Eye (tissue), 1 donor: ENCODE measurements at places on chromosomes 11 and 22.

GRCh38 chr11:4019891-4020290 lies 74.7 kb upstream of the RRM1 start:
- peak; percentile 39 for DNase-seq

DNA sequence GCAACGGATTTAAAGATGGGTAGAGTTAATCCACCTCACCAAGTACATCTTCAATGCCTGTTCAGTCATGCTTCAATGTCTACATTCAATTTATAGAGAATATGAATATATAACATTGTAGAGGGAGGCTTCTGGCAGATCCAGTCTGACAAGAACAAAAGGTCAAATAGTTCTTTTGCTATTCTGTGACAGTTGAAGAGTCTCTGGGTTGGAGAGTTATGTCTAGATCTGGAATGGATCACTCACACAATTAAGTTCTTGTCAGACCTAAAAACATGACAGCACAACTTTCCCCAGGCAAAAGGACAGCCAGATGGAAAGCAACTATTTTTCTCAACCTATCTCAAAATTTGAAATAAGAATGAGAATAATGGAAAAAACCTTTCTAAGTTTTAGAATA lies 15.3 kb upstream of the GAB2 start:
- DNase-seq: no peak

- no peak for DNase-seq
Measured at GRCh38 chr11:76962583-76963416, 71.4 kb upstream of the B3GNT6 start.

DNA sequence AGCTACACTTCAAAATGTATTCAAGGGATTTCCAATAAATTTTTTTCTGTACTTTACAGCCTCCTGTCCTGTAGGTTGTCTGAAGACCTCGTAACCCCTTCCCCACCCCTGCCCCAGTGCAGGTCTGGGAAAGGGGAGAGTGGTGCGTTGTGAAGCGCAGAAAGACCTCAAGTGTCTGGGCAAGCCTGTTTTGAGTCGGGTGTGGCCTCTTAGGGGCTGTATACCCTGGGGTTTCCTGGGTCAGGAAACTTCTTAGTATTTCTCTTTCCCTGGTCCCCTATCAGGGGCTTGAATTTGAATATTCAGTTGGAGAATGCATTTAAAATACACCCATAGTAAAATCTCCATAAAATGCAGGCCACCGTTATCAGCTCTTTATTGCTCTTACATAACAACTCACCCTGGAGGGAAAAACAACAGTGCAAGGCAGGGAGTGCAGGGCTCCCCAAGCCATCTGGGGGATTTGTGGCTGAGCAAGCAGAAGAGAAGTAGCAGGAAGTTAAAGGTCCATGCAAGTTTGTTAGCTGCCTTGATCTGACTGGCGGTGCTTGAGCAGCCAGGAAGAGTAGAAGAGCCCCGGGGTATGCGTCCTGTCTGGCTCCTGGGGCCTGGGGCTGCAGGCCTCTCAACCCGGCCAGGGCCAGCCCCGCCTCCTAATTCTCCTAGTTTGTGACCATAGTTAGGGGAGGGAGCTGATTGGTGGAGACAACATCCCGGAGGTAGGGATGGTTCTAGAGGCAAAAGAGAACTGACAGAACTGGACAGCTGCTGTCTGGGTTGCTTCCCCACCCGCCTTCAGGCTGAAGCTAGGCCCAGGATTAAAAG lies 25.7 kb downstream of the ARHGAP1 start:
- no peak for DNase-seq

- DNase-seq: no peak
Measured at GRCh38 chr11:1581976-1582375, 3.1 kb downstream of the KRTAP5-1 start.

- peak; percentile 89 for DNase-seq
Measured at GRCh38 chr11:131370090-131370751, at the start of gene NTM. Gene NTM, plus strand, starts transcription at chr11:131370615.

DNA sequence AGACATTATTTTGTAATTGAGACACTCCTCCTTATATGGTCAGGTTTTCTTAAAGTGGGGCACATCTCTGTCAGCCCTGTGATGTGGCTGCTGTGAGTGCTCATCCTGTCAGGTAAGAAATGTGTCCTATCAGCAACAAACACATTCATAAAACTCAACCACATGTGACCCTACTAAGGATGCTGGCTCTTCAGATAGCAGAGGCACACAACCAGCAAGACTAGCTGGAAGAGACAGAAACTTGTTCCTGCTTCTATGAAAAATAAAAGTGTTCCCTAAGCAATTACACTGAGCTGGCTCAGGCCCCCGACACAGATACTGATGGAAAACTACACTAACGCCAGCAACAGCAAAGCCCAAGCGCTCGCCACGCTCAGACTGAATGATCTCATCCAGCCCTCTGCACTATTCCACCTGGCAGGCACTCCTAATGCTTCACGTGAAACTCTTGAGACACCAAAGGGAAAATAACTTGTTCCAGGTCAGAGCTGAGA lies 49.8 kb upstream of the CYP2D6 start:
- DNase-seq: no peak

GRCh38 chr22:45537734-45538181 lies 35.1 kb downstream of the FBLN1 start:
- DNase-seq: peak; percentile 64

GRCh38 chr11:60240662-60241061 lies 2.3 kb downstream of the MS4A4E start:
- DNase-seq: no peak

GRCh38 chr22:40635940-40636379 lies 559 bp downstream of the MRTFA start:
- peak; percentile 61 for DNase-seq

DNA sequence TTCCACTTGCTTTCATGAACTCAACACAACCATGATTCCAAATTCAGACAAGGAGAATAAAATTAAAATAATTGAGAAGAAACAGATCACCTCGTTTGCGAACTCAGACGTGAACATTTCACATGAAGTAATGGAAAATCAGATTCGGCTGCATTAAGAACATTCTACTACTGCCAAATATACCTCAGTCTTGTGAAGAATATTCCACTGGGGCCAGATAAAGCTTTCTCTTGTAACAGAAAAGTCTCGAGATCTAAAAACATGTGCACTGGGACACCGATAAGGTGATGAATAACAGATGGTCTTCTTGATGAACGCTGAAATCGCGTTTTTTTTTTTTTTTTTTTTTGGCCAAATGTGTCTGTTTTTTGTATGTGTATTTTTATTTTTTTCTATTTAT lies 761.1 kb downstream of the BRD1 start:
- DNase-seq: no peak

- no peak for DNase-seq
Measured at GRCh38 chr11:107856180-107856980, 2.2 kb downstream of the SLC35F2 start.

GRCh38 chr11:27972522-27973170 lies 135.3 kb downstream of the KIF18A start:
- DNase-seq: no peak

DNA sequence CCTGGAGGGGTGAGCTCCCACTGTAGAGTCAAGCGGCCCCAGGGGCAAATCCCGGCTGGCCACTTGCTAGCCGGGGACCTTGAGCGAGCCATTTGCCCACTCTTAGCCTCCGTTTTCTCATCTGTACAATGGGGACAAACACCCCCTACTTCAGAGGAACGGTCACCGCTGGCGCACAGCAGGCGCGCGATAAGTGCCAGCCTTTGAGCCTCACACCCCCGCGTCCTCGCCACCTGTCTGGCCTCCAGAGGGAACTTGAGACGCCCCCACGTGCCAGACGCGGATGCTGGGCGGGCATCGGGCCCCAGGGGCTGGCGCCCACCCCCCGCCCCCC lies 72.6 kb upstream of the TCF20 start:
- DNase-seq: peak; percentile 71

DNA sequence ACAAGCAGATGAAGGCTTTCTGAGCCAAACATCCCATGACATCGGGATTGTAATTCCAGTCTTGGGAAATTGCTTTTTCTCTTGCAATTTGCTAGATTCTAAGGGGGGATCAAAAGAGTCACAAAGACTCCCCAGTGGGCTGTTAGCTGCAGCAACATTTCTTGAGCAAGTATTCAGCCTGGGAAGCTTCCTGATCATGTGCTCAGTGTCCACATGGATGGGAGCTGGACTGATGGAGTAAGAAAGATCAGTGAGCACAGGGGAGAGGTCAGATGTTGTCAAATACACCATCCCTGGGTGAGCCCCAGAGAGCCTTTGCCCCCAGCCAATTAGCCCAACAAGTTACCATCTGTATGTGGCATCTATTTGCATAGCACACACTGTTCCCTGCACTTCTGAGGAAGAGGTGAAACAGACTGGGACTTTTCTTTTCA lies 10.2 kb upstream of the GRK3 start:
- no peak for DNase-seq

DNA sequence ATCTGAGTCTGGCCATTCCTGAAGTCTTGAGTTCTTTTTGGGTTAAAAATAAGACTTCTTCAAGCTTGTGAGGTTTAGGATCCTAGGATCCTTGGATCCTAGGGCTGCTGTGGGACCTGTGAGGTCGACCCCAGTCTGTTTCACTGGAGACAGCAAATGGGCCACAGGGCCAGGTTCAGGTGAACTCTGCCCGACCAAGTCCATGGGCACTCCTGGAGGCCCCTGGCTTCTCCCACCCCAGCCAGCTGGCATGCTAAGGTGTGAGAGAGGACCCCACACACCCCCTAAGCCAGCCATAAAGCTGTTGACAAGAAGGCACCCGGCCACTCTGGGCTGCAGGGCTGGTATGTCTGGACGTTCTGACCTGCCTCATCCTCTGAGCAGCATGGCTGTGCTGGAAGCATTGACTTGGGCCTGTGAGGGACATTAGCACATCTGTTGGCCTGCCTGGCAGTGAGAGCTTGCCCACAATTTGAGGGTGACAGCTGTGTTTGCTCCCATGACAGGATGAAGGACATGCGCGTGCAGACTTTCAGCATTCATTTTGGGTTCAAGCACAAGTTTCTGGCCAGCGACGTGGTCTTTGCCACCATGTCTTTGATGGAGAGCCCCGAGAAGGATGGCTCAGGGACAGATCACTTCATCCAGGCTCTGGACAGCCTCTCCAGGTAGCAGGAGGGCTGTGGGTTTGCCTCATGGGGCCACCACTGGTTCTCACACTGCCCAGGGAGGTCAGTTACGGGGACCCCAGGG lies 16.0 kb downstream of the CLDN5 start:
- no peak for DNase-seq

- DNase-seq: no peak
Measured at GRCh38 chr11:118749429-118749828, 41.5 kb downstream of the DDX6 start.

DNA sequence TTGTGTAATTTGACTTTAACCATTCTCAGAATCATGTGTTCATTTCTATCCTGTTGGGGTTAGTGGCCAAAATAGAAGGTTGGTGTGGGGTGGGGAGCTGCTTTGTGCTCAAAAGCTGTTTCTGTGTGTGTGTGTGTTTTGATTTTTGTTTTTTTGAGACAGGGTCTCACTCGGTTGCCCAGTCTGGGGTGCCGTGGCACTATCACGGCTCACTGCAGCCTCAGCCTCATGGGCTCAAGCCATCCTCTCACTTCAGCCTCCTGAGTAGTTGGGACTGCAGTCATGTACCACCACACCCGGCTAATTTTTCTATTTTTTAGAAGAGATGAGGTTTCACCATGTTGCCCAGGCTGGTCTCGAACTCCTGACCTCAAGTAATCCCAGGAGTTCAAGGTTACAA lies 18.1 kb upstream of the AIFM3 start:
- DNase-seq: no peak

- no peak for DNase-seq
Measured at GRCh38 chr11:57410287-57410686, 16.6 kb downstream of the SLC43A3 start.

GRCh38 chr11:2250485-2250884 lies 19.9 kb downstream of the ASCL2 start:
- DNase-seq: no peak

- no peak for DNase-seq
Measured at GRCh38 chr11:96276836-96277235, 66.2 kb downstream of the MAML2 start.

- DNase-seq: no peak
Measured at GRCh38 chr11:108468478-108468864, 1.1 kb upstream of the C11orf65 start.

DNA sequence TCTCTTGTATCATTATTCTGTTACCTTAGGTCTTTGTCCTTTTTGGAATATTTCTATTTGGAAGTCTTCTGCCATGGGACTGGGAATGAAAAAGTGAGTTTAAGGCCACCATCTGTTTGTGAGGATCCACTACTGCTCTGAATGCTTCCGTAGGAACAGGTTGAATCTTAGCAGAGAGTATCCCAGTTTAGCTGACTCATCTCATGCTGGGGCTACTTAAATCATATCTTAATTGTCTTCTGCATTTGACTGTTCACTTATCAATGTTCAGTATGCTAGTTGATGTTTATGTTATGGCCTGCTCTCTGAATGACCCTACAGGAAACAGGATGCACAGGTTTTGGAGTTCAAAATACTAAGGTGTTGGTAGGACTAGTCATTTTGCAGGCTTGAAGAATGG lies 1.4 kb upstream of the OR52I2 start:
- DNase-seq: no peak

- DNase-seq: no peak
Measured at GRCh38 chr11:19253153-19253745, 12.5 kb upstream of the E2F8 start.

DNA sequence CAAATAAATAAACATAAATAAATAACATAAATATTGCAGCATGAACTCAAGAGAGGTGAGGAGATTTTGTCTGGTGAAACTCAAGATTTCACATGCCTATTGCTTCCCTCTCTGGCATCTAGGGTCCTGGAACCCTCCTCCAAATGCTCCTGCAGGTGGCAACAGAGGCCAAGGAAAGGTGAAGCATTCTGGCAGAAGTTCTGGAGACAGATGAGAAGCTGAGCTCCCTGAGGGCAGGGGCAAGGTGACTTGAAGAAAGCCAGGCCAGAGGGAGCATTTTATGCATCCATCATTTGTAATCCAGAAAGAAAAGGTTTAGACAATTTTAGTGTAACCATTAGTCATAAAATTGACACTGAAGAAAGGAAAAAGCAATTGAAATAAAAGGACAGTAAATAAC lies 64.9 kb downstream of the ENDOD1 start:
- peak; percentile 84 for DNase-seq

DNA sequence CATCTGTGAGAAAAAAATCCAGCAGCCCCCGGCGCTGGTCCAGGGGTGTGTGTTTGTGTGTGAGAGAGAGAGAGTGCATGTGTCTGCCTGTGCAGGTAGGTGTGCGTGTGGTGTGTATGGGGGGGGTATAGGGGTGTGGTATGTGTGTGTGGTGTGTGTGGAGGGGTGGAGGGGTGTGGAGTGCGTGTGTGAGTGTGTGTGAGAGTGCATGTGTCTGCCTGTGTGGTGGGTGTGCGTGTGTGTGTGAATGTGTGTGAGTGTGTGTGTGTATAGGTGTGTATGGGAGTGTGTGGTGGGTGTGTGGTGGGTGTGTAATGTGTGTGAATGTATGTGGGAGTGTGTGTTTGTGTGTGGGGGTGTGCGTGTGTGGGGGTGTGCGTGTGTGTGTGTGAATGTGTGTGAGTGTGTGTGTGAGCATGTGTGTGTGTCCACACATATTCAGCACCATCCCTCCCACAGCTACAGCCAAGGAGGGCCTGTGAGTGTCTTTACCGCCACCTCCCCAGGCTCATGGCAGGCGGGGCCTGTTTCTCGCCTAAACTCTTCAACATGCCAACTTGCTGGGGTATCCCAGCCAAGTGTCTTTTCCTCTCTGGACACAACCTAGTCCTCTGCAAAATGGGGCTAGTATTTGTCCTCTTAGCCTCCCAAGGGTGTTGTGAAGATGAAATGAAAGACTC lies 11.9 kb downstream of the LMO1 start:
- no peak for DNase-seq
